ENCODE measurements at places on chromosomes 1 and 21.

- DNase-seq: no peak
Observed at GRCh38 chr1:1594602-1595260, 5.2 kb downstream of the FNDC10 start.

GRCh38 chr1:178344513-178345091, 152.2 kb downstream of the CLEC20A start:
- DNase-seq: no peak

GRCh38 chr1:89810880-89811279, 10.0 kb upstream of the LRRC8D start:
- DNase-seq: no peak

DNA sequence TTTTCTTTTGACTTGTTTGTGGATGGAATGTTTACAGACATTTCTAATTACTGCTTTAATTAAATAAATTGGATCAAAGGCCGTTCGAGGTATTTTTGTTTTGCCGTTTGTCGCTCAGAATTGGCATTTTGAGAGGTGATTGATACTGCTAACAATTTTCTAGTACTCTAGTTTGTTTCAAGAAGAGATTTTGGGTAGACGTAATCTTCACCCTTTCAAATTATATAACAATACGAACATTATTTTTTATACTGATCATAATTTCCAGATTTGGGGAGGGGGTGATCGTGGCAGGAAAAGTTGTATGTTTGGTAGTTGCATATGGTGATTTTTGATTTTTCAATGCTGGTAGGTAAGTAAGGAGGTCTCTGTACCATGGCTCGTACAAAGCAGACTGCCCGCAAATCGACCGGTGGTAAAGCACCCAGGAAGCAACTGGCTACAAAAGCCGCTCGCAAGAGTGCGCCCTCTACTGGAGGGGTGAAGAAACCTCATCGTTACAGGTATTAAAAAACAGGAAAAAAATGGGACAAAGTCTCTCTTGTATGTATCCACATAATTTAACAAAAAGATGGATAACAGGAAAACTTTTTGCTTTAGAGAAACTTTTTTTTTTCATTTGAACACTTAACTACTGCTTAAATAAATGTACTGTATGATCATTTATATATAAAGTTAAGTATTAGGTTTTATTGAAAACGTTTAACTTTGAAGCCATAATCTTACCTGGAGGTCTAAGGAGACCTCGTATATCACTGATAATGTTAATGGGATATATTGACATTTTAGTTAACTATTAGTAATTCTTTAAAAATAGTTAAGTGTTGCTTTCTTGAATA, 1.7 kb downstream of the H3-3A start:
- DNase-seq: peak; percentile 8

DNA sequence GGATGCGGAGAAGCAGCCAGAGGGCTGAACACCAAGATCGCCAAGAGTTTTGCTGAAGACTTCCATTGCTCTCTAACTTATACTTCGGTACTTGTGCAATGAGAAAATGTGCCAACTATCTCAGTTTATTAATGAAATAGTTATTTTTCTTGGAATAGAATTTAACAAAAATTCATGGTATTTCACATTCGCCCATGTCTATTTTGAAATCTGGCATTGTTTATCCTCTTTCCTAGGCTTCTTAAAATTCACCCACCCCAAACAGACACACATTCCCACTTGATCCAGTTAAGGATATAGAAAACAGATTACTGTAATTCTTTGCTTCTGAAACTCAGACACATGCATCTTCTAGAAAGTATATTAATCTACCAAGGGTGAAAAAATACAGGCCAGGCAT, 56.3 kb upstream of the ADAMTS5 start:
- DNase-seq: no peak

DNA sequence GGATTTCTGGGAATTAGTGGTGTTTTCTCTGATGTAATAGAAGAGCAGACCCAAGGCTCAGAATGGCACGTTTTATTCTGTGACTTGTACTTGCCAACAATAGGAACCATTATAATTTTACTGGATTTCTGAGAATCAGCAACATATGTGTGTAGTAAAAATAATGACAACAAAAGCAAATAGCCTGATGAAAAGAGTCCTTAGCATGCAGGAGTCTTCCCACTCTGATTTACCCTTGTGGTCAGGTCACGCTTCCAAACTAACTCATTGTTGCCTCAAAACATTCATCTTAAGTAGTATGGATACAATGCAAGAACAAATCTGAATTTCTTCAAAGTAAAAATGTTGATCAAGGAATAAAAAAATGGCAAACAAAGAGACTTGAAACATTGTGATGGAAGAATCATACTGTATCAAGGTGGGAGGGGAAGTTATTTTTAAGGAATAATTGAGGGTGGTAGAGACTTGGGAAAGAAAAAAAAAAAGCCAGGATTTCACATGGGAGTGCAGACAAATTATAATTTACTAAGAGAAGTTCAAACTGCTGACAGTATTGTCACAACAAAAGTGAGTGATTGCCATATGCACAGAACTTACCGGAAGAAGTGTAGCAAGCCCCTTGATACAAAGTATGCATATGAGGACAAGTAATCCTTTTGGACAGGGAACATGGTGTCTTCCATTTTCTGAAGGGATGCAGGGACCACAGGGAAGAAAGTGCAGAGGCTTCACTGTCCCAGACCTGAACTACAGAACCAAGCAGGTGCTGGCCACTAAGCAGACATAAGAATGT, 31.2 kb upstream of the RGL1 start:
- no peak for DNase-seq

DNA sequence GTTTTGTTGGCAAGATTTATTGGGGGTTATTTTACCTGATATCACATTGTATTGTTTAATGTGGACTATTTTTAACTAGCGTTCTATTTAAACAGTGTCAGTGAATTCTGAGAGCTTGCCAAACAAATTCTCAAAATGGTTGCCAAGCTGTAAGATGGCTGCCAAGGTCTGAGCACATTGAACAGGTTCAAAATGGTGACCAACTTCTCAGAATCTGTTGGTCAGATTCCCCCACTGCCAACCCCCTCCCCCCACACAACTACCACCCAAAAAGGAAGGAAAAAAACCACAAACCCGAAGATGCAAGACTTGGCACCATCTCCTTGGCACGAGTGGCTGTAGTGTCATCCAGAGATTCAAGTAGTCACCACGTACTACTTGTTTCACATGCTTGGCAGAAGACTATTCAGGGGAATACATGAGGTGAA, 159.1 kb downstream of the NFIA start:
- no peak for DNase-seq

DNA sequence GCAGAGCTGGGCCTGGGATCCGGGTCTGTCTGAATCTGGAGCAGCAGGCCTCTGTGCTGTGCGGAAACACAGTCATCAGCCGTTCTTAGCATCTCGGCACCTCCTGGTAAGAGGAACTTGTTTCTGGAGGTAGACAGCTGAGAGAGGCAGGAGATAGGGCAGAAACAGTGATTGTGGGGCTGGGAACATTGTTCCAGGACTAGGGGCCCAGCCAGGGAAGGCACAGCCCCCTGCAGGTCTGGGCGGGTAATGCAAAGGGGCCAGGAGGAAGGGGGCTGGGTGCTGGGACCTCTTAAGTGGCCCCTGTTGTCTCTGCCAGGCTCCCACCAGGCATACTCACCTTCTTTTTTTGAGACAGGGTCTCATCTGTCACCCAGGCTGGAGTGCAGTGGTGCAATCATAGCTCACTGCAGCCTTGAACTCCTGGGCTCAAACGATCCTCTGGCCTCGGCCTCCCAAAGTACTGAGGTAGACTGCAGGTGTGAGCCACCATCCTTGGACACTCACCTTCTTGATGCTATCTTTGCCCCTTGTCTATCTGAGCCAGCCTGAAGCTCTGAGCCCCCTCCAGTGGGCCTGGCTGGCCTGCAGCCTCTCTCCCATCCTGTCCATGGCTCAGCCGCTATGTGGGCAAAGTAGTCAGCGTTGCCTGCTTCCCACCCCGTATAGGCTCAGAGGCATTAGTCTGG, 134.3 kb upstream of the ZBTB40 start:
- DNase-seq: no peak

DNA sequence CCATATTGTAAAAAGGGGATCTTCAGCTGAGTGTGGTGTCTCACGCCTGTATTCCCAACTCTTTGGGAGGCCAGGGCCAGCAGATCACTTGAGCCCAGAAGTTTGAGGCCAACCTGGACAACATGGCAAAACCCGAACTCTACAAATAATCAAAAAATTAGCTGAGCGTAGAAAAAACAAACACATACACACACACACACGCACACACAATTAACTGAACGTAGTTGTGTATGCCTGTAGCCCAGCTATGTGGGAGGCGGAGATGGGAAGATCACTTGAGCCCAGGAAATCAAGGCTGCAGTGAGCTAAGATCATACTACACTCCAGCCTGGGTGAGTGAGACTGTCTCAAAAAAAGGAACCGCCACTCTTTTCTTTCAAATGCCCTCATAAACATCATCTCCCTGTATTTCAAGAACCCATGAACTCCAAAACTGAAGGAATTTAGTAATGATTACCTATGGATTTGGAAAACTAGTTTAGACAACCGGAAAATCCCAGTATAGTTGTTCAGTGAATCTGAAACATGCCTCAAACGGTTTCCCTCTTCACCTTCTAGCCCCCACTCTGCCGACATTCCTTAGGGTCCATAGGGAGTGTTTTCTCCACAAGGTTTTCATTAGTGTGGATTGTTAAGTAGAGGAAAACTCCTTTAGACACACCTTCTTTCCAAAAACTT, 4.5 kb downstream of the TXNIP start:
- no peak for DNase-seq

DNA sequence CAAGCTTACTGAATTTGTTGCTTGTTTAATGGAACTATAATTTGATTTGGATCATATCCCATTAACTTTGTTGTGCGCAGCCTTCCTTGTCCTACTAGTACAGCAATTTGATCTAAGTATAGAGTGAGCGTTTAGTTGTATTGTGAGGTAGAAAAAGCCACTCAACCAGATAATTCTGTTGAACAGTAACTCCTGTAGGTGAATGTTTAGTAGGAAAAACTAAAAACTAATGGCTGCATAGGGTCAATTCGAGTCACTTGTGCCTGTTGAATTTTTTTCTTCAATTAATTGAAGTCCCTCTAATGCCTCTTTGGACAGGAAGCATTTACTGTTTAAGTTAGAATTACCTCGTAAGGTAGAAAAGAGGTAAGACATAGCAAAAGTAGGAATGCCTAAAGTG, 15.0 kb upstream of the EPHX1 start:
- no peak for DNase-seq

DNA sequence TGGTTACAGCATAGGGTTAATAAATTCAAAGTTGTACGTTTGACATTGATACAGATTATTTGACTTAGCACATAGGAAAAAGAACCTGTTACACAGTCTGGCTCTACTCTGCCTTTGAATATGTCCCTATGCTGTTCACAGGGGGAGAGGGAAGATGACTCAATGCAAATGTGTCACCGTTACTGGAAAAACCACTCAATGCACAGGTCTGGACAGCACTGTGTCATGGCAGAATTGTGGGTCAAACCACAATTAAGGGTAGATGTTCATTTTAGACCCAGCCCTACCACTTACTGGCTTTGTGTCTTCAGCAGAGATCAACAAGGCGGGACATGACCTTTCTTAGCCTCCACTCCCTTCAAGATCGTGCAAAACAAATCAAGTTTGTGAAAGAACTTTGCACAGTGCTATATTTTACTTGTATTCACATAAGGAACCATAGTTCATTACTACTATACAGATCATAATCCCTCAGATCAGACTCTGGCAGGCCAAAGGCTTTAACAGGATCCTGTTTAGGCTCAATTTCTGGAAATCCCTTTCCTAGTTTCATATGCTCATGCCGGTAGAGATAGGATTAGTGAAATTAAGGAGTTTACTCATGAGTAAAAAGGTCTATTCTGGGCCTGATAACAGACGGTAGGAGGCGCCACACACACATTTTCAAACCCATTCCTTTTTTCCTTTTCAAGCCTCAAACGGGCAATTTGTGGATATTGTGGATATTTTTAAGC, 22.1 kb downstream of the EIF2D start:
- DNase-seq: peak; percentile 46

GRCh38 chr1:111140680-111140967, 601 bp downstream of the CEPT1 start:
- no peak for DNase-seq

- DNase-seq: no peak
Observed at GRCh38 chr1:221637641-221638041, 104.2 kb downstream of the DUSP10 start.

GRCh38 chr1:225539069-225539468, 111.2 kb upstream of the LBR start:
- no peak for DNase-seq

- no peak for DNase-seq
Observed at GRCh38 chr1:171769171-171769570, 12.3 kb upstream of the METTL13 start.

GRCh38 chr1:99268021-99268420, 3.7 kb downstream of the PLPPR4 start:
- no peak for DNase-seq

- DNase-seq: no peak
Observed at GRCh38 chr1:18998016-18998724, 41.7 kb upstream of the IFFO2 start.

DNA sequence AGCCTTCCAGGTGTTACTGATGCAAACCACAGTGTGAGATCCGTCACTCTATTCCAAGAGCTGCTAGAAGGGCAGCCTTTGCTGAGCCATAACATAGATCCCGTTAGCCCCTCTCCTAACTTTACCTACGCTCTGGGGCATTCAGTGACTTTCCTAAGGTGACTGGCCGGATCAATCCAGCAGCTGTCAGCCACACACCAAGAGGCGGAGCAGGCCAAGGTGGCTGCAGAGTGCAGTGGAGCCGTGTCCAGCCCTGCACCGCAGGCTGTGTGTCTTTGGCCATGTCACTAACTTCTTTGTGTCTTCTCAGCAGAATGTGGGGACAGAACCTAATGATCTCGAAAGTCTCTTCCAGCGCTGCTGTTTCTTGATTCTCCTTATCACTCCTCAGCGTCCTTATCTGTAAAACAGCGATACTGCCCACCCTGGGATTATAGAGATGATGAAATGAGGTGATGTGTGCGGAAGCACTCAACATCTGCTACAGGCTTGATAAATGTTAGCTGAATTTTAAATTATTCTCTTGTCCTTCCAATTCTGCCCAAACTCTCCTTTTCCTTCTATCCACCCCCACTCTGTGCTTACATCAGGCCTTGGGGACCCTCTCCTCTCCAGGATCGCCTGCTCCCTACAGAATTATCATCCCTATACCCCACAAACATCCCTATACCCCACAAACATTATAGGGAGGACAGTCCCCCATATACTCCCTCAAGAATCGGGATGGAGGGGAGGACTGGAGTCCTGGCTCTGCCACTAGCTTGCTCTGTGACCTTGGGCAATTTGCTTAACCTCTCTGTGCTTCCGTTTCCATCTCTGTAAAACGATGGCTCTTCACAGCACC, 25.8 kb upstream of the LRRN2 start:
- no peak for DNase-seq

- DNase-seq: no peak
Observed at GRCh38 chr21:28018213-28018612, 974.5 kb downstream of the LTN1 start.

GRCh38 chr1:41333146-41333784, 28.0 kb upstream of the FOXO6 start:
- DNase-seq: no peak

DNA sequence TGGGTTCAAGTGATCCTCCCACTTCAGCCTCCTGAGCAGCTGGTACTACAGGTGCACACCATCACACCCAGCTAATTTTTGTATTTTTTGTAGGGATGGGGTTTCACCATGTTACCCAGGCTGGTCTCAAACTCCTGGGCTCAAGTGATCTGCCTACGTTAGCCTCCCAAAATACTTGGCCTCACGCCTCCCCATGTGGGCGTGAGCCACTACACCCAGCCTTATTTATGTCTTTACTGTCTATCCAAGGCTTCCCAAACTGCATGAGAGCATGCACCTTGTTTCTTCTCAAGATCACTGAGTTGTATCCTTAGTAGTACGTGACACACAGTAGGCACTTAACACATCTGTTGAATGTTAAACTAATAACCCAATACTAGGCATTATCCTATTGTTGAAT, 14.2 kb downstream of the WASF2 start:
- DNase-seq: no peak
